ENCODE measurements at places on chromosomes 3 and 15.

DNA sequence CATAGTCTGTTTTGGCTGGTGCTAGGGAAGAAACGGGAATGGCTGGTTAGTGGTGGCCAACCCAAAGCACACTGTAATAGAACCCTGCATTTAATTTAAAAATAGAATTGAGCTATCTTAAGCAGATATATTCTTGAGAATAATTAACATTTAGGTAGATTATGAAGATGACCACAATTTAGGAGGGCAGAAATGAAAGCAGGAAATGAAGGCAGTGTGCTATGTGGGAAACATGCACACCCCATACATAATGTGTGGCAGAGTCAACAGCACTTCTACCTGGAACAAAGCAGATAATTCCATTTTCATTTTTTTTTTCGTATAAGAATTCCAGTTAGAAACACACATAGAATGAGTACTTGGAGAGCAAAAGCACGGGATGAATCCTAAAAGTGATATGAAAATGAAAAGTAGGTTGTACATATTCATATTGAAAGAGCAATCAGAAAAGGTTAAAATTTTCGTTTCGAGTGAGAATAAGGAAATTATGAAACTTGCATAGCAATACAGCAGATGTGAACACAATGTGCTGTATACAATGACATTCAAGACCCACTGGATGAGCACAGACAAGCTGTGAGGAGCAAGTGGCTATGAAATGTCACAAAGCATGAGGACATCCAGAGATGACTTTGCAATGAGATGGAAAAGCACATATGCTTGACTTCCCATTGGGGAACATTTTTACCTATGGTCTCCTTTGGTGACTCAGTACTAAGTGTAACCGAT lies 102.6 kb downstream of the TFG start:
- DNase-seq: no peak

GRCh38 chr15:48520376-48521155 lies 124.9 kb downstream of the FBN1 start:
- DNase-seq: no peak

- DNase-seq: no peak
These were observed 864 bp upstream of the NEO1 start for GRCh38 chr15:73051391-73051806.

GRCh38 chr3:71423151-71423906 lies 160.2 kb downstream of the FOXP1 start:
- DNase-seq: no peak

- DNase-seq: no peak
These were observed 45.9 kb downstream of the CGNL1 start for GRCh38 chr15:57422113-57422754.
